ENCODE measurements at places on chromosomes 16 and 17.
A peak's percentile ranks its signal among the peaks of the same experiment; 100 is the strongest.

DNA sequence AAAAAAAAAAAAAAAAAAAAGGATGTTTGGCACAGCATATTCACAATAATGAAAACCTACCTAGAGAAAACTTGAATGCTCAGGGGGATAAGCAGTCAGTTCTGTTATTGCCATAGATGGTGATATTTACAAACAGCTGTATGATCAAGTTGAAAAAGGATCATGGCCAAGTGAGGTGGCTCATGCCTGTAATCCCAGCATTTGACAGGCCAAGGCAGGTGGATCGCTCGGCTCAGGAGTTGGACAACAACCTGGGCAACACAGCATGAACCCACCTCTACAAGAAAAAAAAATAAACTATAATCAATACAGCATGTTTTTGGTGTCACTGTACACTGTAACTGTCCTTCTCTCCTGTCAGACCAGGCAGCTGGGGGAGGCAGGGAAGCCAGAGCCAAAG is 19.1 kb downstream of the ANKS3 start:
- no peak for DNase-seq

- DNase-seq = no peak
Observed at GRCh38 chr16:90008708-90009145, 10.5 kb downstream of the DBNDD1 start.

DNA sequence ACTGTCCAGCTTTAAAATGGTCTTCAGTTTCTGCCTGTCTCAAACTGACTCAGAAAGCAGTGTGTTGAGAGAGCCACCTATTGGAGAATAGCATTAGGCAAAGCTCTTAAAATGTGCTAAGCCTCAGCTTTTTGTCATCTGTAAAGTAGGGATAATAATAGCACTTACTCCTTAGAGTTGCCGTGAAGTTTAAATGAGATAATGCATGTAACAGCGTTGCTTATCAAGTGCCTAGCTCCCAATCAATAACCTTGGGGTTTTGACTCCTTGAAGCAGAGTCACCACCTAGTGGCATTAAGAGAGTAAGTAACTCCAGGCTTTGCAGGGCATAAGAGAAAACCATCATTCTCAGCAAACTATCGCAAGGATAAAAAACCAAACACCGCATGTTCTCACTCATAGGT is 163.3 kb downstream of the HS3ST2 start:
- no peak for DNase-seq

DNA sequence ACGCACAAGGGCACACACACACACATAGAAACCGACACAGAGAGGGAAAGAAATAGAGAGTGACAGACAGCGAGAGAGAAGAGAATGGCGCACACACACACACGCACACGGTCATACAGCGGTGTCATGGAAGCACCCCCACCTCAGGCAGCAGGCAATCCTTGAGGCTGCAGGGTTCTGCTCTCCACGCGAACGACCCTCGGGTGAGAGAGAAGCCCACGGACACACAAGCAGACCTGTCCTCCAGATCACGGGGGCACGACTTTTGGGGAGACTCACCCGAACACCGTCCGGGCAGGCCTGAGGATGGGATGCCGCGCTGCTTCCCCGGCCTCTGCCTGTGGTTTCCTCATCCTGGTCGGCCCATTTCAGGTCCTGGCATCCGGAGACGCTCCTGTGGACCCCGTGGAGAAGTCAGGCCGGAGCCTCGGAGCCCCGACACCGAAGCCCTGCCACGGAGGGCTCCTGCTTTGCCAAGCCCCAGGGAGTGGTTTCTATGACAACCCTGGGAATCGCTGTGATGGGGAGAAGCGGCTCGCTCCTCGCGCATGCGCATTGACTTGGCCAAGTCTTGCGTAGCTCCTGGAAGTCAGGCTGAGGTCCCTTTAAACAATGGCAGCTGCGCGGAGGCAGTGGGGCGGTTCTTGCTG is 118.2 kb upstream of the KCNJ18 start:
- no peak for DNase-seq

DNA sequence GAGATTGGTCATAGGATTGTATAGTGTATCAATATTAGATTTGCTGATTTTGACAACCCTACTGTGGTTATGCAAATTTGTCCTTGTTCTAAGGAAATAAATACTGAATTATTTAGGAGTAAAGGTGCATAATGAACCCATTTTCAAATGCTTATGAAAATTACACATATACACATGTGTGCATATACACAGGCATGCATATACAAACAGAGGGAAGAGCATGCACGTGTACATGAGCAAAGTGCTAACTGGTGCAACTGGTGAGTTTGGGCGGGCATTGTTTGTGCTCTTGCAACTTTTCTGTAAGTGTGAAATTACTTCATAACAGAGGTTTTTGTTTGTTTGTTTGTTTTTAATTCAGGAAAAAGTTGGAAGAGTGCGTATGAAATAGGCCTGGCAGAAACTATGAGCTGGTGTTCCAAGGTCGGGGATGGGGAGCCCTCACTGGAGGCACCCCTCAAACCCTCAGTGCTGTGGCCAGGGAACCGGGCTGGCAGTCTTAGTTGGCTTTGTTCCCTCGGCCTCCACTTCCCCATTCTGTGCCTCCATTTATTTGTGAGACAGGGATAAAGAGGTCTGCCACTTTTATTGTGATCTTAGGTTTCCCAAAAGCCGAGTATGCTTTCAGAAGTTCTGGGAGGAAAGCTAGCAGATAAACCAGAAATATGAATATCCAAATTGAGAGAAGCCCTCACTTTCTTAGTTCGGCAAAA is 5.8 kb downstream of the DEXI start:
- DNase-seq = no peak

DNA sequence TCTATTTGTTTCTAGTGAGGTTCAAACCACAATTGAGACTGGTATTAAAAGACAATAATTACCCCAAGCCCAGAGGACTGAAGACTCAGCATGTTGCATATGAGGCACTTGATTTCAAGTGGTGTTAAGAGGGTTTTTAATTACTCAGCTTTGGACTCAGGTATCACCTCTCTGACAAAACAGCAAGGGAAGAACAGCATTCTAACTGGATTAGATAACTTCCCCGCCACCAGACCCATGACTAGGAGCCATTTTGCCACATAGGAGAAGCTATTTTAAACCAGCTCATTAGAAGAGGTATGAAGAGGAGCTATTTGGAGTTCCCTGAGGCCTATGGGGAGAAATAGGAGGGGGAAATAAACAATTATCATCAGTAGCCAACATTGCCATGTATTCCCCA is 226.1 kb upstream of the TOX3 start:
- DNase-seq = no peak

- no peak for DNase-seq
Observed at GRCh38 chr16:67301080-67301782, 21.9 kb downstream of the PLEKHG4 start.

DNA sequence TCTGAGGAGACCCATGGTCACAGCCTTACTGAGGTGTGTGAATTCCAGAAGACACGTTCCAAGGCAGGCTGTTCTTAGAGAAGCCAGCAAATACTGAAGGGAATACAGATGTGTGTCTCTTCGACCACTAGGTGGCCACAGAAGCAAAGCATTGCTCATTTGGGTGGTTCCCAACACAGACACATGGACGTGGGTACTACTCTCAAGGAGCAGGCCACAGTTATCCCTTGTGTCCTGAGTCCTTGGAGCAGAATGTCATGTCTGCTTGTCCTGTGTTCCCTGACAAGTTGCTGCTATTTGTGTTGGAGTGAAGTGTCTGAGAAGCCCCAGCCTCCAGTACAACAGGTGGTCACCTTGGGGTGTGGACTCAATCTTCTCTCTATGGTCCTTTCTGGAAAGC is 30.3 kb downstream of the HMOX2 start:
- DNase-seq = peak; percentile 65

- DNase-seq = no peak
Observed at GRCh38 chr17:17426184-17426583, 50.6 kb upstream of the MED9 start.

DNA sequence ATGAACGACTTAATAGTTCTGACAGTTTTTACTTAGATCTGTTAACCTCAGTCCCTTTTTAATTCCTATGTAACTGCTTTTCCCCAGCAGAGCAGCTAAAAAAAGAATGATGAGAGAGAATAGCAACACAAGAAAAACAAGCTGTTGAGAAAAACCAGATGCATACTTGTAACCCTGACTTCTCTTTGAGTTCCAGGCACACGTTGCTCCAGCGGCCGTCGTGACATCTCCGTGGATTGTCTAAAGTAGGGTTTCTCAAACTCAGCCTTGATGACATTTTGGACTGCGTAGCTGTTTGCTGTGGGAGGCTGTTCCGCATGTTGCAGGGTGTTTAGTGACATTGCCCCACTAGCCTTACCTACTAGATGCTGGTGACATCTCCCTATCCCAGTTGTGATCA is 324.0 kb downstream of the SNX29 start:
- no peak for DNase-seq

- DNase-seq = peak; percentile 83
Observed at GRCh38 chr17:50087246-50087911, 7.8 kb upstream of the PDK2 start.

GRCh38 chr17:81400154-81400977 is 5.1 kb downstream of the BAHCC1 start:
- DNase-seq = peak; percentile 70

DNA sequence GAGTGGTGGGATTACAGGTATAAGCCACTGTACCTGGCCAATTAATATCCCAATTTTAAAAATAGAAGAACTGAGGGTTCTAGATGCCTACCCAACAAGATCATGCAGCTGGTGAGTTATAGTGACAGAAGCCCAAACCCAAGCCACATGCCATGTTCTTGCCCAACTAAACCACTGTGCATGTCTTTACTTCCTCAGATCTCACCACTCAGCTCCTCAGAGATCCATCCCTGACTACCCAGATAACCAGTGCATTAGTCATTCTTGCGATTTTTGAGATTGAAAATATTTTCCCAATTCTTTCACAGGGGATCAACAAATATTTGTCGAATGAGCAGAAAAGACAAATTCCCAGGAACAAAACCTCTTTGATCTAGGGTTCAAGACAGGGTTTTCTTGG is 303.1 kb downstream of the CBLN1 start:
- DNase-seq = no peak

DNA sequence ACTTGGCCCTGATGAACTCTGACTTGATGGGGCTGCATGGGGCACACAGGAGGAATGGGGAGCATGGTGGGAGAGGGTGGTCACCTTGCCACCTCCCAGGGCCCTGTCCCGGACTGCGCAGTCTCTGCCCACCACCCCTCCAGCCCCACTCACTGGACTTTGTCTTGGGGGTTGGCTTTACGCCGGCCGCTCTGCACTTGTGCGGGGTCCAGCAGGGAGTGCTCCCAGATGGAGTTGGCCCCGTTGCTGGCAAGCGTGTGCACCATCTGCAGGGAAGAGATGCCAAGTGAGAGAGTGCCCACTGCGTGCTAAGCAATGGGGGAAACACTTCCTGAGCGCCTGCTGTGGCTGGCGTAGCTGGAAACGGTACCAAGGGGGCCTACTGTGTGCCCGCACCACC is 6.7 kb downstream of the GIT1 start:
- DNase-seq = no peak

DNA sequence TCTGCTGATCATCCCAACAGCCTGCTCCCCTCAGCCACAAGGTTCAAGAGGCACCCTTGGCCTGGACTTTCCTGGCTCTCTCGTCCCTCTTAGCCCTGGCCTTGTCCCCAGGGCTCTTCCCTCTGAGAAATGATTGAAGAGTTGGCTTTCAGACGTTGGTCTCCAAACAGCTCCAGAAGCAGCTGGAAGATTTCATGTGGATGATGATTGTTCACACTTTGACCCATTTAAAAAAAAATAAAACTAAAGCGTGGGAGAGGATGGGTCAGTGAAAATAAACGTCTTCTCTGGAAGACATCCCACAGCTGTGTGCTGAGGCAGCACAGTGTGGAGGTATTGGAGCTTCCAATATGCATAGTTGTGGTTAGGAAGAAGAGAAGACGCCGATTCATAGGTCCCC is 54.7 kb upstream of the CDH11 start:
- no peak for DNase-seq

- DNase-seq = no peak
Observed at GRCh38 chr17:70169709-70170597, 621 bp downstream of the KCNJ2 start.

GRCh38 chr17:43399839-43400328 is 1.1 kb downstream of the ARL4D start:
- DNase-seq = no peak

DNA sequence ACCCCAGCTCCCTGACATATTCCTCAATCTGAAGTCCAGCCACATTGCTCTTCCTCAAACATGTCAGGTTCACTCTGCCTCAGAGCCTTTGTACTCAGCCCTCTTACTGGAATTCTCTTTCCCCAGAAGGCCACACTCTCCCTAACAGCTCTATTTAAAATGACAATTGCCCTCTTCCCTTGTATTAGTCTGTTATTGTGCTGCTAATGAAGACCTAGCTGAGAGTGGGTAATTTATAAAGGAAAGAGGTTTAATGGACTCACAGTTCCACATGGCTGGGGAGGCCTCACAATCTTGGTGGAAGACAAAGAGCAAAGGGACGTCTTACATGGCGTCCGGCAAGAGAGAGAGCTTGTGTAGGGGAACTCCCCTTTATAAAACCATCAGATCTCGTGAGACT is 46.0 kb downstream of the HS3ST2 start:
- DNase-seq = no peak

DNA sequence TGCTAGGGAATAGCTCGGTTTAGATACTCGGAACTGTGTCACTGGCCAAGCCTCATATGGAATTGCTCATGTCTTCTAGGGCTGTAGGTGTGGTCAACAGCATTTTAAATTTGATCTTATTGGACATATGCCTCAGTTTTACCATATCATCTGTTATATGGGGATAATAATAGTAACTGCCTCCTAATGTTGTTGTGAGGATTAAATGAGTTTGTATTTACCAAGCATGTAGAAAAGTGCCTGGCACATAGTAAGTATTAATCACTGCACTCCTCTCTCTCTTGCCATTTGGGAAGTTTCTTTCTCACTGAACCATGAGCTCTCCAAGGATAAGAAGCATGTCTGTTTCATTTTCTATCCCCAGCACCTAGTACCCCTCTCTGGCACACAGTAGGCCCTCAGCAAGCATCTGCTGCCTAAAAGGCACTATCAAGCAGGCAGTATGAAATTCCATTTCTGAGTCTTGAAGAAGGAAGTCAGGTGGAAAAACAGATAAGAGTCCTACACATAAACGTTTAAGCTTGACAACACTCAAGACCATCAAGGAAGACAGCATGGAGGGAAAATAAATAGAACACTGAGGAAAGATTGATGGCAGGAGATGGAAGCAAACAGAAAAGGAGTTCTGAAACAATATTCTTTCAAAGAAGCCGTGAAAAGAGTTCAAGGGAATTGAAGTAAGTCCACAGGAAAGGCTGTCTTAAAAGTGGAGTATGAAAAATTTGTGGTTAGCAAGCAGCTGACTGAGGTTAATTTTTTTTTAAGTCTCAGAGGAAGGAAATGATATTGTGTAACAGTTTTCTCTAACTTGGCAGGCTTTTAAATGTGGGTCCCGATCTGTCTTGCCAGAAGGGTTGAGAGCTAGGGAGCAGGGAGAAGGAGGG is 2.2 kb upstream of the ATP6V0A1 start:
- peak; percentile 77 for DNase-seq

GRCh38 chr16:70805380-70805779 is 4.4 kb upstream of the VAC14 start:
- no peak for DNase-seq

DNA sequence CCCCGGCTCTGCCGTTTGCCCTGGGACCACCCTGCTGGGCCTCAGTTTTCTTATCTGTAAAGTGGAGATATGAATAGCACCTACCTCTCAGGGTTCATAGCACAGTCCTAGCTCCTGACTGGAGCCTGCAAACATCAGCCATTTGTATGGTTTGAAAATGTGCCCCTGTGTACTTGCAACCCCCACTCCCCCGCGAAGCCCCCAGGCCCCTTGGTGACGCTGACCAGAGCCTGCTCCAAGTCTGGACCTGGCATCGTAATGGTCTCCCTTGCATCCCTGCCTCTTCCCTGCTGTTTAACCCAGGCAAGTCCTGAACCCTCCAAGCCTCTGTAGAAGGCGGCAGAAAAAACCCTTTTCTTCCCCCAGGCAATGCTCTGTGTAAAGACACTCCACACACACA is 128.0 kb downstream of the IRF8 start:
- no peak for DNase-seq
